ENCODE measurements at places on chromosomes 13 and 19.

GRCh38 chr19:49413348-49413747, 9.9 kb downstream of the PTH2 start:
- DNase-seq, result no peak

DNA sequence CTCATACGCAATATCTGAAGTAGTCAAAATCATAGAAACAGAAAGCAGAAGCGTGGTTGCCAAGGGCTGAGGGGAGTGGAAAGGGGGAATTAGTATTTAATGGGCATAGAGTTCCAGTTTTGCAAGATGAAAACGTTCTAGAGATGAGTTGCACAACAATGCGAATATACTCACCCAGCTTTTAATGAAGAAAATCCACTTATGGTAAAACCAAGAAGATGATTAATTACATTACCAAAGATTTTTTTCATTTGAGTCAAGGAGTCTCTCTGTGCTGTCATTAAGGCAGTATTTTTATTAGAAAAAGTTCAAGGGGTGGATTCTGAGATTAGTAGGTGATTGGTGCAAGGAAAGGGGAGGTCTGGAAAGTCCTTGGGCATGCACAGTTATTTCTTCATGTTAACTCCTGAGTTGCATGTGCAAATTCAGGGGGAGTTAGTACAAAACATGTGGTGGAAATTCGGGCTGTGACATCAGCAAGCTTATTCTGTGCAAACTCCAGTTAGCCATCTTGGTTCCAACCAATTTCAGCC, 6.9 kb upstream of the CBY2 start:
- DNase-seq, result no peak

DNA sequence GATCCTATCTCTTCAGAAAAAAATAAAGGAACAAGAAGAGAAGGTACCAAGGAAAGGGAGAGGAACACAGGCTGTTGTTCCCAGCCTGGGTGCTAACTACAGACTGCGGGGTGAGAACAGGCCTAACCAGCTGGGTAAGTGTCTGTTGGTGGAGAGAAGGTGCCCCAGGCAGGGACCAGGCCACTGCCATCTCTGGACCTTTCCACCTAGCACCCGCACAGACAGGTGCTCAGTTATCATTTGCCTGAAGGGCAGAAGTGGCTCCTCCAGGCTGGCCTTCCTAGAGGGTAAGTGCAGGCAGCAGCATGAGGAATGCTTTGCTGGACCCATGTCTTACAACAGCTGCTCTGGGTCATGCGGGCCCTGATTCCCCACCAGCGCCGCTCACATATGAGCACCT, 10.1 kb downstream of the DNMT1 start:
- DNase-seq, result no peak

DNA sequence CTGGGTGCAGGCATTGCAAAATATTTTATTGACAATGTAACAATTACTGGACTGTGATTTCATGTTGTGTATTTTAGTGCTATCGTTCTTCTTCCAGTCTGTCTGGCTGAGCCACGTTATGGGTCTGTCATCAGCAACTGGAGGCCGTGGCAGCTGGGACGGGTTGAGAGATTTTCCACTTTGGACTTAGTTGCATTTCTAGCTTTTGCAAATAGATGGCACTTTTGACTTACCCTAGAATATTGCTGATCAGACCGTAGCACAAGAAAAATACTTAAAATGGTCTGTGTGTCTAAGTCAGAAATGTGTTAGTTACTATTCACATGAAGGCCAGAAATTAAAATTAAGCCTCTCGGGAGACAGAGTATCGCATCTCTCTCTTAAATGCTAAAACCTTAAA, 211.1 kb downstream of the TEX29 start:
- no peak for DNase-seq

DNA sequence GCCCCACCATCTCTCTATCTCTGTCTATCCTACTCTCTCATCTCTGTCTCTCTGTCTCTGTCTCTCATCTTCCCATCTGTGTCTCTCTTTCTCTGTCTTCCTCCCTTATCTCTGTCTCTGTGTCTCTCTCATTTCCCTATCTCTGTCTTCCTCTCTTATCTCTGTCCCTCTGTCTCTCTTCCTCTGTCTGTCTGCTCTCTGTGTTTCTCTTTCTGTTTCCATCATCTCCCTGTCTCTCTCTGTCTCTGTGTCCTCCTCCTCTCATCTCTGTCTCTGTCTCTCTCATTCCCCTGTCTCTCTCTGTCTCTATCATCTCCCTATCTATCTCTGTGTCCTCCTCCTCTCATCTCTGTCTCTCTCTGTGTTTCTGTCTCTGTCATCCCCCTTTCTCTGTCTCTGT, 1.6 kb upstream of the EBI3 start:
- no peak for DNase-seq

Measured in RWPE2 (cell line).